ENCODE measurements at places on chromosomes 2 and 18.

DNA sequence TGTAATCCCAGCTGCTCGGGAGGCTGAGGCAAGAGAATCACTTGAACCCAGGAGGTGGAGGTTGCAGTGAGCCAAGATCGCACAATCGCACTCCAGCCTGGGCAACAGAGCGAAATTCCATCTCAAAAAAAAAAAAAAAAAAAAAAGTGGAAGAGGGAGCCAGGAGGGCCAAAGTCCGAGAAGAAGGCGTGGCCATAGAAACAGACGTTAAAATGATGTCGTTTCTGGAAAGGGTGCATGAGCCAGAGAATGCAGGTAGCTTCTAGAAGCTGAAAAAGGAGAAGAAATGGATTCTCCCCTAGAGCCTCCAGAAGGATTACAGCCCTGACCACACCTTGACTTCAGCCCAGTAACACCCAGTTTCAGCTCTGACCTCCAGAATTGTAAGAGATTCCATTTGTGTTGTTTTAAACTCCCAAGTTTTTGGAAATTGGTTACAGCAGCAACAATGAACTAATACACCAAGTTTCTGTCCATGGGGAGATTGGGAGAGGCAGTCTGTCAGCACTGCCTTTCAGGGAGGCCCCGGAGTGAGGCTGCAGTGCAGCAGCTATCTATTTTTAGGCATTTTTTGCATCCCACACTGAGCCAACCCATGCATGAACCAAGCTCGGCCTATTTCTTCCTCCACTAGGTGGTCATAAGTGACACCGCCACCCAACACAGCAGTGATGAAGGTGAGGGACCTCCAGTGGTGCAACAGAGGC is 14.2 kb upstream of the TRAF3IP1 start:
- no peak for DNase-seq

DNA sequence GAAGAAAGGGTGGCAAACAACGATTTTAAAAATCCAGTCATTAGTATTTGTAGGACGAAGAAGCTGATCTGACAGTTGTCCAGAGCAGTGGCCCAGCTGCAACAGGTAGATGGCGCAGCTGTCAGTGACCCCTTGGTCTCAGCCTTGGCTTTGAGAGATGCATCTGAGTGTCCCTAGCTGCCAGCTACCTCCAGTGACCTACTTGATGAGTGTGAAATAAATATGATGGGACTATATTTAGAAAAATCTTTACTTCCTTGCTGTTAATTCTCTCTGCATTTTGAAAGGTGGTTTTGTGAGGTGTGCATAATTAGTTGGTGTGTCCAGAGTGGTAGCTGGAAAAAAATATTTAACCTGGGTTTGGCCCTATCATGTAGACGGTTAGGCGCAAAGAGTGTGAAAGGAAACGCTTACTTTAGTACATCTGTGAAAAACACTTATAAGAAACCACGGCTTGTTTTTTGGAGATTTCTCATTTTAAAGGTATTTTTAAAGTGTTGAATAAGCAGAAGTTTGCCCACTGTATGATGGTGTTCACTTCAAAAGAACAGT is 963 bp downstream of the INPP1 start:
- no peak for DNase-seq

DNA sequence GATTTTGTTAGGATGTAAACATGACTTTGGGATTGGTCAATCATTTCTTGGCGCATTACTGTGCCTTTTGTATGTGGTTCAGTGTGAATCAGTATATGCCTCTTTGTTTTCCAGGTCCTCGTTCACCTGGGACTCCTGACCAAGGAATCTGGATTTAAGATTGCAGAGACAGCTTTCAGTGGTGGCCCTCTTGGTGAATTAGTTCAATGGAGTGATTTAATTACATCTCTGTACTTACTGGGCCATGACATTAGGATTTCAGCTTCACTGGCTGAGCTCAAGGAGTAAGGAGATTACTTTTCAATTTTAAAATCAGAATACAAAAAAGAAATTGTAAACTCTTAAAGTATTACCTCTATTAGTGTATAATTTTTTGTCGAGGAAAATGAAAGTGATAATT is 87.6 kb downstream of the MGAT5 start:
- no peak for DNase-seq

- DNase-seq, result no peak
These were observed 124.4 kb downstream of the DIS3L2 start for GRCh38 chr2:232085826-232086425.

- DNase-seq, result peak; percentile 39
These were observed 69.7 kb upstream of the SULT1C3 start for GRCh38 chr2:108169982-108170625.

GRCh38 chr18:5546660-5547059 is 2.9 kb upstream of the EPB41L3 start:
- DNase-seq, result peak; percentile 68

DNA sequence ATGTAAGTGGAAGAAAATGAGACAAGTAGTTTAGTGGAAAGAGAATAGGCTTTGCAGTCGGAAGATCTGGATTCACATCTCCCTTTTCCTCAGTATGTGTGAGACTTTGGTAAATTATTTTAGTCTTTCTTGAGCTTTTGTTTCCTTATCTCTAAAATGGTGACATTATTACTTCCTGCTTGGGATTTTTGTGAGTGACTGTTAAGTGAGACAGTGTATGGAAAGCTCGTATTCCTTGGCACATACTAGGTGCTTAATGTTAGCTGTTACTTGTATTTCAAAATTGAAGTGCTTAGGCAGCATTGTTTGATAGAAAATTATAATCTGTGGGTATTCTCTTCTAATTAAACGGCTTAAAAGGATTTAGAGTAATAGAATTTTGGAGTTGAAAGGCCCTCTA is 2.0 kb downstream of the ZNF638 start:
- DNase-seq, result peak; percentile 14

DNA sequence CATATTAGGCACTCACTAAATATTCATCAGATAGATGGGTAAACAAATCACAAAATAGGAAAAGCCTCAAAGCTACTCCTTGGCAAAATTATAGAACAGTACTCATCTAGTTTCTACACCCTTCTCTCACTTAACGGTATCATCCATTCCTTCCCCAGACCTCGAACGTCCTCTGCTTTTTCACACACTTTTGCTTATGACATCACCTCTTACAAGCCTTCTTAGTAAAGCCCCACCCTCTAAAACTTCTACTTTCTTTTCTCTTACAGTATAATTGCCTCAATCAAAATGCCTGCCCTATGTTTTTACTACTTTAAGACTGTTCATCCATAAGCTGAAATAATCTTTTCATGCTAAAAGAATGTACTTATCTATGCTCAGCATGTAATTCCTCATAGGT is 8.1 kb downstream of the CHN1 start:
- DNase-seq, result peak; percentile 69

- DNase-seq, result peak; percentile 1
These were observed 64.7 kb downstream of the CCDC148 start for GRCh38 chr2:158391876-158392275.

DNA sequence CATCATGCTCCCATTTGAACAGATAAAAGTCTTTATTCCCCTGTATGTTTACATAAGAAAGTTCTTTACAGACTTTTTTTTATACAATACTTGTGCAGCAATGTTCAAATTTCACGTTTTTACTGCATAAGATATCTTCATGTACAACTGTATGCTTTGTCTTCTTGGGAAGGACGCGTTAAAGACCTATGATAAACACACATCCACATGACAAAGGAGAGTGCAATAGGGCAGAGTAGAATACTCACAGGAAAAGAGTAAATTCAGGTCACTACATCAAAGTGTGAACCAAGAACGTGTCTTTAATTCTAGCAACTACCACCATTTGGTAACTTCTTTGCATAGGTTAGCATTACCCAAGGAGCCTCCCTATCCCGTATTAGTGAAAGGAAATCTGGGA is 33.7 kb upstream of the NFU1 start:
- DNase-seq, result no peak

DNA sequence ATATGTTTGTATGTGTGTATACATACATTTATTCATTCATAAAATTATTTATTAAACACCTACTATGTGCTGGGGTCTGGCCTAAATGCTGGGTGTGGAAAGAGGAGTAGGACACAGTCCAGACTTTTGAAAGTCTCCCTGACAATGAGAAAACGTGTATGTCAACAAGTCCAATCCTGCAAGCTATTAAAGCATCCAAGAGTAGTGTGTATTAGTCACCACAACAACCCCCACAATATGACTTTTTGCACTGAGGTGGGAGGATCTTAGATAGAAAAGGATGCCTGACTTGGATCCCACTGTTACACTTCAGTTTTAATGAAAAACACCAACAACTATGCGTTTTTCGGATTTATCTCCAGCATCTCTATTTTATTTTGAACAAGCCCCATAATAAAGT is 446.4 kb downstream of the EPHA4 start:
- DNase-seq, result no peak

DNA sequence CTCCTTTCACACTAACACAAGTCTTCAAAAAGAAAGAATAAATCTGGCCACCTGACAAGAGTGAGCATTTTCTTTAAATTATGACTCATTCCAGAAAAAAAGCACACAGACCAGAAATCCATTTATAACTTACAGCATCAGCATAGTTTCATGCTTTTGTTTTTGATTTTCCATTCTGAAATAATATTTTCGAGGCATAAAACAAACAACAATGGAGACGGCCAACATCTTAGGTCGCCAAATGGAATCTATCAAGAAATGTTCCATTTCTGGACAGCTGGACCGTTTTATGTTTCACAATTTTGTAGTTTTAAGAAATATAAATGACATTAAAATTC is 165.4 kb upstream of the ZFP36L2 start:
- DNase-seq, result no peak

- no peak for DNase-seq
These were observed 71.0 kb downstream of the SGPP2 start for GRCh38 chr2:222495388-222495787.

DNA sequence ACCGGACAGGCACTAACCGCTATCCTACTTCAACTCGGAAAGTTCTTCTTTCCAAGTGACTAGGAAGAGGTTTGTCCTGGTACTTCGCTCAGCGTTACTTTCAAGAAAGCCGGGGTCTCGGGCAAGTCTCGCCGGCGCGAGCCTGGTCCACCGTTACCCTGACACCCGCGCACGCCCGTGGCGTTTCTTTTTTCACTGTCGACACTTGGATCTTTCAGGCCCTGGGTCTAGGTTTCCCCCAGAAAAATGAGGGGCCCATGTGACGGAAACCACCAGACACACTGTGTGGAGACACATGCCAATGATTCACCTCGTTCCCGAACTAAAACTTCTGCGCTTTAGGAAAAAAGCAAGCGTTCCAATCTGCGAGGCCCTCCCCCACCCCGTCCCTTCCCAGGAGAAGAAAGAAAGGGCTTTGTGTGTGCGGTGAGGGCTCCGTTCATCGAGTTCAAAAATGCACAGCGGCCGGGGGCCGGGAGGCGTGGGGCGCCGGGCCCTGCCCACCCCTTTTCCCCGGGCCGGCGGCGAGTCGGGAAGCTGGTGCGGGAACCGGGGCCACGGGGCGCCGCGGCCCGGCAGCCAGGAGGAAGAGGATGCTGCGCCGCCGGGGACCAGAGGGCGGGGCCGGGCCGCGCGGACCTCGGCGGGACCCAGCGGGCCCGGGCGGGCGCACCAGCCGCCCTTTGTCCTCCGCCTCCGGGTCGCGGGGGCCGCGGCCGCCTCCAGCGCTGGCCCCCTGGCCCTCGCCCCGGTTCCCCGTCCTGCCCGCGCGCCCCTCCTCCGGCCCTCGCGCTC is 2.6 kb downstream of the ZNF521 start:
- peak; percentile 3 for DNase-seq

DNA sequence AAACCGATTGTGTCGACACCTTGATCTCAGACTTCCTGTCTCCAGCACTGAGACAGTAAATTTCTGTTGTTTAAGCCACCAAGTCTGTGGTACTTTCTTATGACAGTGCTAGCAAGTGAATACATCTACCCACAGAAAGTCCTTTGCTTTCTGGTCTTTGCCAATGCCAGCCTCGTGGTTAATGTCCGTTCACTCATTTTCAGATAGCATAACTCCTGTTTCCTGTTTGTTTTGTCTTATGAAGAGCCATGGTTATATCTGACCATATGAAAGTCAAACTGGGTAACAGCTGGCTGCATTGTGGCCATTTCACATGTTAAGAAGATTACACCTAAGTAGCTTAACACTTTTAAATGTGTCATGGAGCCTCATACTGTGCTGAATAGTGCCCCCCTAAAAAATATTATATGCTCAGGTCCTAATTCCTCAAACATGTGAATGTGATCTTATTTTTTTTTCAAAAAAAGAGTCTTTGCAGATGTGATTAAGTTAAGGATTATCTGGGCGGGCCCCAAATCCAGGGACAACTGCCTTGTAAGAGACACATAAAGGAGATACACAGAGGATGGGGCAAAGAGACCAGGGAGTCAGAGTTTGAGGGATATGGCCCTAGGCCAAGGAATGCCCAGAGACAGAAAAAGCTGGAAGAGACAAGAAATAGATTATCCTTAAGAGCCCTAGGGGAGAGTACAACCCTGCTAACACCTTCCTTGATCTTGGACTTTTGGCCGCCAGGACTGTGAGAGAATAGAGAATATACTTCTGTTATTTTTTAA is 118.0 kb downstream of the KCNE4 start:
- no peak for DNase-seq

DNA sequence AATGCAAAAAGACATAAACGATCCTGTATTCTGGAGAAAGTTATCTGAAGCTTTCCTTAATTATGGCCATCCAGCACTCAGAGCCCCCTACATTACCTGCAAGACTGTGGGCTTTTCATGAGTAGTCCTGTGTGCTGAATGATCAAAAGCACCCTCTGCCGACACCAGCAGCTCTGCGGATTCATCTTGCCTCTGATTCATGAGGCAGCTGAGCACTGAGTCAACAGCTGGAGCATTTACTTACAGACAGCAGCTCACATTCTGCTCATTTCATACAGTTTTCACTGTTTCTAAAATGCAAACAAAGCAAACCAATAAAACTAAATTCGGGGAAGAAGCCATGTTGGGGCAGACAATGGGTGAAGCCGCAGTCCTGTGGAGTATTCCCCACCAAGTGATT is 886.5 kb downstream of the CNTNAP5 start:
- DNase-seq, result no peak

Data from inflammatory macrophage treated with lipopolysaccharide for 4 hours (primary cell).